Cardiac ventricle fibroblast (primary cell): ENCODE measurements at places on chromosomes 4 and X. TPM values are rescaled to one million over a fixed set of nuclear protein-coding genes. Genes with fewer than 3 reads are reported as not detected.

Gene PCYT1B
- total RNA-seq, result 0.29 and 0.37 TPM in 2 replicates

Gene CASP3
- total RNA-seq, result 23.4 and 31.1 TPM in 2 replicates

Gene RNF150
- total RNA-seq, result 0.25 and 0.54 TPM in 2 replicates

Gene RWDD4
- total RNA-seq, result 9.2 and 10.2 TPM in 2 replicates

Gene OPN1MW
- total RNA-seq, result not detected in 2 replicates

Gene REELD1
- not detected in 2 replicates for total RNA-seq

Gene POU3F4
- not detected in 2 replicates for total RNA-seq

Gene GAGE12J
- not detected in 2 replicates for total RNA-seq

Gene PPARGC1A
- total RNA-seq, result 2.2 and 2.7 TPM in 2 replicates

Gene WAS
- 1.1 and 1.6 TPM in 2 replicates for total RNA-seq

Gene DIPK2B
- 2.6 and 2.9 TPM in 2 replicates for total RNA-seq

Gene VEGFC
- 12.8 and 15.7 TPM in 2 replicates for total RNA-seq

Gene SYTL5
- total RNA-seq, result 0.05 TPM in 1 of 2 replicates, not detected in the other

Gene FOXP3
- total RNA-seq, result not detected in 2 replicates

Gene PDLIM3
- total RNA-seq, result 12.6 and 18.0 TPM in 2 replicates

Gene TENT5D
- not detected in 2 replicates for total RNA-seq

Gene SPACA5B
- total RNA-seq, result not detected in 2 replicates
